Activated CD8-positive, alpha-beta memory T cell treated with anti-CD3 and anti-CD28 coated beads for 1 hour (primary cell): ENCODE measurements at places on chromosomes 3 and 15.

- DNase-seq = no peak
Measured at GRCh38 chr3:3005146-3005744, 104.9 kb downstream of the IL5RA start.

DNA sequence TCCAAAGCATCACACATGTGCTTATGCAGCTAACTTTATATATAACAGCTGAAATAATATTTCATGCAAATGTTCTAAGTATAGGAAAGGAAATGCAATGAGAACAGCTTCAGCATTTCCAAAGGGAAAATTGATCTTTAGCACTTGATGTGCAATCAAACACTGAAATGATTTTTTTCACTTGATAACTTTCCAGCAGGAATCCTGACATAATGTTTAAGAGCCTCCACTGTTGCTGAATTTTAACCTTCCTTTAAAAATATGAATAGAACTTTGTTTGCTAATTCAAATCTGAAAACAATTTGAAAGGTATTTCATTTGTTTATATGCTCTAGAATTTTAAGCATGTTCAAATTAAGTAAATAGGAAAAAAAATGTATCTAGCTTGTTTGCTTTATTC lies 96.9 kb upstream of the STRIT1 start:
- DNase-seq = no peak

DNA sequence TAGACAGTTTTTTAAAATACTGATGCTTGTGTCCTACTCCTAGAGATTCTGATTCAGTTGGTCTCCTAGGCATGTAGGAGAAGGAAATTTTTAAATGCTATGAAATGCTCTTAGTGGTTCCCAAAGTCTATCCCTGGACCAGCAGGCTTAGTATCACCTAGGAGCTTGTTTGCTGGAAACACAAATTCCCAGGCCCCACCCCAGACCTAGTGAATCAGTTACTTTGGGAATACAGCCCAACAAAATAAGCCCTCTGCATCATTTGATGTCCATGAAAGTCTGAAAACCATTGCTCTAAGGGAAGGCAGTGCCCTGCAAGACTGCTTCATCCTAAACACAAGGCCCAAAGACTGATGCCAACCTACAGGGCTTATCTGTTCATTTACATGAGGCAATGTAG lies 36.3 kb downstream of the CCNL1 start:
- no peak for DNase-seq

GRCh38 chr15:98800437-98801233 lies 152.3 kb downstream of the IGF1R start:
- no peak for DNase-seq

DNA sequence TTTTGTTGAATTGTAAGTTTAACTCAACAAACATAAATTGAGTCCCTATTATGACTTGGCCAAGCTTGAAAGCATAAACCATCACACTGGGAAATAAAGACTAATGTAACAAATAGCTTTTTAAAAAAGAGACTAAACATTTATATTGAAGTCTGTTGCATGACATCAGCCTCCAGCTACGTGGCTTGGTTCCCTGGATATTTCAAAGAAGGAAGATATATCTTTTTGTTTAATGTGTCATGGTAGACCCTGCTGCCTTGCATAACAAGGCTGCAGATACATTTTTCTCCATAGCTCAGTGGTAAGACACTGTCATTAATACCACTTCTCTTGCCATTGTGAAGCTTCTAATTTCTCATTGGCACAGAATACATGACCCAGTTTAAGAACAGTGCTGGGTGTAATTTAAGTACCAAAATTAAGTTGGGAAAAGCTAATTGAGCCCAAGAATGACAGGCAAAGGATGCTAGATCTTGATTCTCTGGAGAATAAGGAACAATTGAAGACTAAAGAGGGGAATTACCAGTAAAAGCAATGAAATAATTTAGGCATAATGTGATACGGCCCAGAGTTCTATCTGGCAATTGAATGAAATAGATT lies 14.0 kb downstream of the RCN2 start:
- no peak for DNase-seq

- no peak for DNase-seq
Measured at GRCh38 chr3:71083726-71084131, 499.8 kb downstream of the FOXP1 start.

- no peak for DNase-seq
Measured at GRCh38 chr15:38961931-38962330, 397.3 kb upstream of the RASGRP1 start.

- DNase-seq = no peak
Measured at GRCh38 chr3:167318996-167319615, 61.0 kb downstream of the ZBBX start.

GRCh38 chr3:118207271-118207670 lies 827.4 kb downstream of the IGSF11 start:
- DNase-seq = no peak

DNA sequence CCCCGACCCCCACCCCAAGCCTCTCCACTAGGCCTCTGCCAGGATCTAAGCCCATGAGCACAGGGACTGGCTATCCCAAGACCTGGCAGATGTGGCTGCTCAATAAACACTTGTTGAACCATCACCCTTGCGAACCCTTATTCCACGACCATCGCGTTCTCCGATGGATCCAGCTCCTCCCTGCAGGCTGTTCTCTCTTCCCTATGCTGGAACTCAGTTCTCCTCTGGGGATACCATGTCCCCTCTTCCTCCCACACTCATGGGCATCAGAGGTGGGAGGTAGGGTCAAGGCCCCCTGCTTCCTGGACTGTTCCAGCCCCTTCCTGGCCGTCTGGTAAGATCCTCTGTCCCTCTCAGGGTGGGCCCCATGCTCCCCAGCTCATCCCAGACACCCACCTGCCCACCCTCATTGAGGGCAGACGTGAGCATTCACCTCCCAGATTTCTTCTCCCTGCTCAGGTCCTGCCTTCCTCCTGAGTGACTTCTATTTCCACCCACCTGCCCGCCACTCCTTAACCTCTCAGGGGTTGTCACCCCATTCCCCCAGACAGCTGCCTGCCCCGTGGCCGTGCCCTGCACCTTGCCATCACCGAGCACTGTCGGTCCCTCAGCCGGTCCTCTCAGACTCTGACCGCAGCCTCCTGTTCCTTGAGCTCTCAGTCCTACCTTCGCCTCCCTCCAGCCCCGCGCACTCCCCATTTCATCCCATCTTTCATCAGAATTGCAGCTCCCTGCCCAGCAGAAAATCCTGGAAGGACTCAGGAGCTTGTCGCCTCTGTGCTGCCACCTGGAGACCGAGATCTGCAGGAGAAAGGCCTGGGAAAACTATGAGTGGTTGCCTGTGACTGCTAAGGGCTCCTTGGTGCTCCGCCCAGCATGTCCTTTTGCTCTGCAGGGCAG lies 42.0 kb downstream of the PML start:
- no peak for DNase-seq

DNA sequence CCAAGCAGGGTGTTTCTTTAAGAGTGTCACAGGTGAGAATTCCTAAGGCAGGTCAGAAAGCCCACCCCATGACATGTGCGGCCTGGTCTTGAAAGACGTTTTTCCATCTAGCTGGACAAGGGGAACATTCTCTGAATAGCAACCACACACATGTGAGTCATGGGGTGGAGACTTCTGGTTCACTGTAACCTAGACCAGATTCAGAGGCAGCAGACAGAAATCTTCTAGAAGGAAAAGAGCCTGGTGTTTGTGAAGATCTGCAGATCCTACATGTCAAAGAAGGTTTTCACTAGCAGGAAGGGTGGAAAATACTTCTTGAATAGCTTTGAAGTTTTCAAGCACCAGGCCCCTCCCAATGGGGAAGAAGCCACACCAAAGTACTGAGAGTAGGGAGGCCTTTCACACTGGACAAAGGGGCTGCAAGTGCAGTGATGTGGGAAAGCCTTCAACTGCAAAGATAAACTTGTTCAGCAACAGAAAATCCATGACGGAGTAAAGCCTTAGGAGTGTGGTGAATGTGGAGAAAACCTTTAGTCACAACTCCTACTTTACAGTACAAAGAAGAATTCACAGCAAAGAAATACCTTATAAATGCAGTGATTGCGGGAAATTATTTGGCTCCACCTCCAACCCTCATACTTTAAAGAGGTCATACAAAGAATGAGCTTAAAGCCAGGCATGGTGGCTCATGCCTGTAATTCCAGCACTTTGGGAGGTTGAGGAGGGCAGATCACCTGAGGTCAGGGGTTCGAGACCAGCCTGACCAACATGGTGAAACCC lies 17.6 kb downstream of the ADAM10 start:
- DNase-seq = no peak

DNA sequence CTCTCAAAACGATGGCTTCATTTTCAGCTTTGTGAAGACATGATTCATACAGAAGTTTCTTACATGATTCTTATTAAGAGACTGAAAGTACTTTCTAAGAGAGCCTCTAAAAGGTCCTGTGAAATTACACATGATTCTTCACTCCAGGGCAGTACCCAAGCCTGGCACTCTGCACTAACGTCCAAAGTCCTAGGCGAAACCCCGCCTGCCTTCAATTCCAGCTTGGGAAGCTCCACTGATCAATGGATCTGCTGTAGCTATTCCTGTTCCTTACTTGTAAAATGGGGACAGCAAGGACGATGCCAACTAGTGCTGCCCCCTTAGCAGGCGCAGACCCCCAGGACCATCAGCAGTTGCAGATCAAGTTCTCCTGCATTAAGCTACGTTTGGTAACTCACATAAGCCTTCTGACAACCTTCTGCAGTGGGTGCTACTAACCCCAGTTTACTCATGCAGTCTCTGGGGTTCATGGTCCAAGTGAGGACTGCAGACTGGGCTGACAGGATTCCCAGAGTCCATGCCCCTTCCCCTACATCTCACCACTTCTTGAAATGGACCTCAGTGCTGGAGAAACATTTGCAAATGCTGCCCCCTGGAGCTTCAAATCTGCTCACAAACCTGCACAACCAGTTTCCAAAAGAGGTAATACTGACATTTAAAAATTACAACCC lies 10.6 kb downstream of the CHCHD4 start:
- DNase-seq = no peak

- no peak for DNase-seq
Measured at GRCh38 chr3:44870375-44871061, 3.9 kb upstream of the TGM4 start.

DNA sequence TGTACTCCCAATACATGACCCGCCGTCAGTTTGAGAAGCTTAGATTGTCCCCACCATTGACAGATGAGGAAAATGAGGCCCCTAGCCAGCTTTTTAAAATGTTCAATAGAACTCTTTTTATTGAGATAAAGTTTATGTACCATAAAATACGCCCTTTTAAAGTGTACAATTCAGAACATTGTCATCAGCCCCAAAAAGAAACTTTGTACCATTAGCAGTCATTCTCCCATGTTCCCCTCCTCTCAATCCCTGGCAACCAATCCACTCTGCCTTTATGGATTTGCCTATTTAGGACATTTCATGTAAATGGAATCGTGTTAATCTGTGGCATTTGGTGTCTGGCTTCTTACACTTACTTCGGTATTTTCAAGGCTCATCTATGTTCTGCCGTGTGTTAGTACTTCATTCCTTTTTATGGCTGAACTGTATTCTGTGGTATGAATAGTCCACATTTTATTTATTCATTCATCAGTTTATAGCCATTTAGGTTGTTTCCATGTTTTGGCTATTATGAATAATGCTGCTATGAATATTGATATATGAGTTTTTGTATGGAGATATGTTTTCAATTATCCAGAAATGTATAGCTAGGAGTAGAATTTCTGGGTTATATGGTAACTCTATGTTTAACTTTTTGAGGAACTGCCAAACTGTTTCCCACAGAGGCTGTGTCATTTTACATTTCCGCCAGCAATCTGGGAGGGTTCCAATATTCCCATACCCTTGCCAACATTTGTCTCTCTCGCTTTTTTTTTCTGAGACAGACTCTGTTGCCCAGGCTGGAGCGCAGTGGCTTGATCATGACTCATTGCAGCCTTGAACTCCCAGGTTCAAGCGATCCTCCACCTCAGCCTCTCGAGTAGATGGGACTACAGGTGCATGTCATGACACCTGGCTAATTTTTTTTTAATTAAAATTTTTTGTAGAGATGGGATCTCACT lies 15.3 kb upstream of the PTPN23 start:
- DNase-seq = no peak

- DNase-seq = no peak
Measured at GRCh38 chr15:89332446-89332845, 2.2 kb downstream of the POLG start.

GRCh38 chr15:47496343-47497185 lies 220.7 kb upstream of the SEMA6D start:
- no peak for DNase-seq

DNA sequence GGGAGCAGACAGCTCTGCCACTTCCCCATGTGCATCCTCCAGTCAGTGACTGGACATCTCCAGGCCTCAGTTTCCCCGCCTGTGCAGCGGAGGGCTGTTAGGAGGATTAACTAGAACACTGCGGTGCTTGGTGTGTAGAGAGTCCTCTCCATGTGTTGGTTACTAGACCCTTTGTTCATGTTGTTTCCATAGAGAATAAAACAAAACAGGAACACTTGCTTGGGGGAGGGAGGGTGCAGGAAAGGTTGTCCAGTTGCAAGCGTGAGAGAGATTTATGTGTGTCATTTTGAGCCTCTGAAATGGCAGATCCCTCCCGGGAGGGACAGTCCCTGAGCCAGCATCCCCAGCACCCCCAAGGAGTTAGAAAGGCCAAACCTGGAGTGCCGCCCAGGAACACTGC lies 184.0 kb upstream of the LYSMD4 start:
- no peak for DNase-seq

- DNase-seq = no peak
Measured at GRCh38 chr3:27511724-27512422, 27.7 kb upstream of the SLC4A7 start.
